GM03348 (cell line): ENCODE measurements at places on chromosomes 2 and 18.

- no peak for DNase-seq
These were observed 43.8 kb downstream of the MPHOSPH10 start for GRCh38 chr2:71174207-71174606.

DNA sequence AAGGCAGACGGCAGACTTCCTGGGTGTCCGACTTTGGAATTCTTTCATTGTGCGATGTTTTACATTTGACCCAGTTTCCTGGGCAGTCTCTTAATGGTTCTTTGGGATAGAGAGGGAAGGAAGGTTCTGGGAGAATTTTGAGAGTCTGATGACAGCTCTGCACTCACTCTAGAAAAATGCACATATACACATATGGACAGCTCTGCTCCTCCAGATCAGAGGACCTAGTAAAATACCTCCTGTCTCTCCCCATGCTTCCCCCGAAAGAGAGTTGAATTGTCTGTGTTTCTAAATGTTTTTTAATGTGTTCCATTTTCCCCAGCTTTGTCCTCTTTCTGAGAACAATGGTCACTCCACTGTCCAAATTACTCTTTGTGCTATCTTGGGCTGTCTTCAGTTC, 102.0 kb upstream of the CXCR4 start:
- no peak for DNase-seq

DNA sequence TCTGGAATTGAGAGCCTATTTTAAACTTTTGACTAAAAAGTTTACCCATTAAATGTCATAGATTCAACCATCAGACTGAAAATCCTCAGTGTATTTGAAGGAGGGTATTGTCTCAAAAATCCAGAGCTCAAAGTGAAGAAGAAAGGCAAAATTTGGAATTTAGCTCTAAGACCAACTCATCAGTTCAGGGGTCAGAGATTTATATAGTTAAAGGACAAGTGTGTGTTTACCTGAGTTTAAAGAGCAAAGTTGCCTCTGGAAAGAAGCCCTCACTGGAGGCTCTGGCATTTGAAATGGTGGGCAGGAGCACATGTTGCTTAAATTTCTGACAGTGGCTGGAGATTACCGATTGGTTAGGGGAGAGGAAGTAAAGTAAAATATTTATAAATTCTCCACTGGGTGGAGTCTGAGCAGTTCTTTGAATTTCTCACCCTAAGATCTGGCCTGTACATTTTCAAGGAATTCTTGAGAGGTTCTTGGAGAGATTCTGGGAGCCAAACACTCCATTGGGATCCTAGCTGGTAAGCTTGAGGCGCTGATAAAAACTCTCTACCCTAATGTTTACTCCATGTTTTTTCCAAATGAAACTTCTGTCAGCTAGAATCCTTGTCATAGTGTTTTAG, at the start of gene KYNU:
Gene KYNU (plus strand): TSS at position 449 of the 623 bp plus-strand sequence. CDS start 7,704 bp downstream, outside the sequence.
- no peak for DNase-seq

- DNase-seq, result no peak
These were observed 235.0 kb downstream of the MBD5 start for GRCh38 chr2:148255929-148256328.

DNA sequence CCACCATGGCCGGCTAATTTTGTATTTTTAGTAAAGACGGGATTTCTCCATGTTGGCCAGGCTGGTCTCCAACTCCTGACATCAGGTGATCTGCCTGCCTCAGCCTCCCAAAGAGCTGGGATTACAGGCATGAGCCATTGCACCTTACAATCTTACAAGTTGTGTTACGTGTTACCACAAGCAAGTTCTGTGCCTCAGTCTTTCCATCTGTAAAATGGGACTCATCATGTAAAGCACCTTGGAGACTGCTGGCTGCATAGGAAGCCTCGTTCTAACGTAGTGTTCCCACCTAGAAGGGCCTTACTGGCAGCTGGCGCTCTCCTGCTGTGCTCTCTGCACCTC, 10.0 kb downstream of the DNAJB2 start:
- no peak for DNase-seq

- DNase-seq, result peak; percentile 89
These were observed 5.3 kb upstream of the GDF7 start for GRCh38 chr2:20661421-20662307.
